Thymus (tissue), 14 donors: ENCODE measurements at places on chromosomes 11 and 22.

DNA sequence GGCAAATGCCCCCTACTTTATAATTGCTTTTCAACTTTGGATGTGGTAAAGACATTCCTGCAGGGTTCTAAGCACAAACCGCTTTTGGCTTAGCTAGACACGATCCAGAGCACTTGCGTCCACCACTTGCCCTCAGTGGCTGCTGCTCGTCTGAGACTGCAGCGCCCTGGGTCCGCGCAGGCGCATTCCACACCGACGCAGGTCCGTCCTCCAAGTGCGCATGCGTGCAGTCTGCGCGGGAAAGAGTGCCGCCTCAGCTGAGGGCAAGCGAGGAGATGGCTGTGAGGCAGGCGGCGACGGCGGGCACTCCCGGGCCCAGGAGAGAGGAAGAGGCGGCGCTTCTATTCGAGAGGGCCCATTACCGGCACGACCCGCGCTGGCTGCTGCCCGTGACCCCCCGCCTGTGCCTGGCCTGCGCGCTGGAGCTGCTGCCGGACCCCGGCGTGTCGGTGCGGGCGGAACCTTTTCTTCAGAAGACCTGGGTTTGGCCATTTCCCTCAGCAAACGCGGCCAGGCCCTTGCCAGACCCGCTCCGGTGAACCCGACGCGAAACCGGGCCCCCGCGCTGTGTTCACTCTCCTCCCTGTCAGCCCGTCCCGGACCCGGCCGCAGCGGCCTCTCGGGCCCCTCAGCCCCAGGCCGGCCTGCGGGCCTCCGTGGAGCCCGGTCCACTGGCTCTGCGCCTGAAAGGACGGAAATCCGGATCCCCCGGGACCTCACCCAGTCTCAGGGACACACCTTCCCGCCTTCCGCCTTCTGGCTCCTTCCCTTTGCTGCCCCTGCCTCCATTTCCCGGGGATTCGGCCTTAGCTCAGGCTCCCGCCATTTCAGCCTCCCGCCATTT, at the start of gene MEI1:
Gene MEI1 (plus strand): TSS at position 240 of the 844 bp plus-strand sequence. CDS start 36 bp downstream, at position 276.
- no peak within 1 kb of the TSS for H3K4me3 ChIP-seq
- H3K36me3 ChIP-seq = no peaks in the 10 kb centered on the region

GRCh38 chr22:28773461-28773867, 969 bp downstream of the CCDC117 start:
- no peaks in the 10 kb centered on the region for H3K27me3 ChIP-seq
- peak; percentile 50 for DNase-seq
- peak overlapping the region; percentile 93 for H3K27ac ChIP-seq
- H3K4me1 ChIP-seq = peaks cover 9% of the 10 kb centered on the region
- H3K36me3 ChIP-seq = peaks cover 21% of the 10 kb centered on the region

- H3K27me3 ChIP-seq = no peaks in the 10 kb centered on the region
- no peak for DNase-seq
- no peak overlapping the region for H3K27ac ChIP-seq
- H3K4me1 ChIP-seq = peaks cover 16% of the 10 kb centered on the region
- H3K36me3 ChIP-seq = no peaks in the 10 kb centered on the region
Observed at GRCh38 chr22:17786435-17787161, 12.3 kb upstream of the BID start.

DNA sequence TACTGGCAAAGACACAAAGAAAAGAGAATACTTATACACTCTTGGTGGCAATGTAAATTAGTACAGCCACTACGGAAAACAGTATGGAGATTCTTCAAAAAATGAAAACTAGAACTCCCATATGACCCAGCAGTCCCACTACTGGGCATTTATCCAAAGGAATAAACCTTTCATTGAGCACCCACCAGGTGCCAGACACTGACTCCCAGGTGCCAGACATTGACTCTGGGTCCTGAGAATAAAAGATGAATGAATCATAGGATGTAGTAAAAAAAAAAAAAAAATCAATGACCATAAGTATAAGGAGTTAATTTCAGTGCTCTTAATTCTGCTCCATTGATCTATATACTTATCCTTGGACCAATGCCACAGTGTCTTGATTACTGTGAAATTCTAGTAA, 28.2 kb downstream of the HEPHL1 start:
- H3K4me3 ChIP-seq = no peak overlapping the region
- no peaks in the 10 kb centered on the region for H3K36me3 ChIP-seq
- no peak overlapping the region for H3K27ac ChIP-seq
- H3K27me3 ChIP-seq = no peaks in the 10 kb centered on the region

GRCh38 chr22:30252411-30253204, 6.0 kb upstream of the LIF start:
- DNase-seq = no peak
- no peaks in the 10 kb centered on the region for H3K27me3 ChIP-seq
- H3K4me1 ChIP-seq = peaks cover 25% of the 10 kb centered on the region

GRCh38 chr11:114784216-114784615, 105.9 kb downstream of the NXPE2 start:
- H3K4me1 ChIP-seq = no peaks in the 10 kb centered on the region
- H3K4me3 ChIP-seq = no peak overlapping the region
- no peak for DNase-seq
- H3K27ac ChIP-seq = no peak overlapping the region

DNA sequence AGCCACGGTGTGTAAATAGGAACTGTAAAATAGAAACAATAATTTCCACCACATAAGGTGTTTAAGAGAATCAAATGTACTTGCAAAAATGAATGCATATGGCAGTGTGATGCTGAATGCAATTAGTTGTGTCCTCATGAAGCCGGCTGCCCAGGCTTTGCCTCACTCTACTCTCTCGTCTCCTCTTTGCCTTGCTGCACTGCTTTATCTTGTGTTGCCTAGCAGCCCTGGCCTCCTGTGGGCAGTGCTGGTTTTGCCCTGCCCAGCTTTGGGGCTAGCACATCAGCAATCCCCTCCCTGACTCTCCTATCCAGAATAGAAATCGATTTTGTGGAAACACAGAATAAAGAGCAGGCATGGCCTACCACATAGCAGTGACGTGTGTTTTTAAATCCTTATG, 30.0 kb downstream of the LRRC32 start:
- H3K36me3 ChIP-seq = no peaks in the 10 kb centered on the region
- H3K4me3 ChIP-seq = no peak overlapping the region
- DNase-seq = no peak
- no peaks in the 10 kb centered on the region for H3K27me3 ChIP-seq

DNA sequence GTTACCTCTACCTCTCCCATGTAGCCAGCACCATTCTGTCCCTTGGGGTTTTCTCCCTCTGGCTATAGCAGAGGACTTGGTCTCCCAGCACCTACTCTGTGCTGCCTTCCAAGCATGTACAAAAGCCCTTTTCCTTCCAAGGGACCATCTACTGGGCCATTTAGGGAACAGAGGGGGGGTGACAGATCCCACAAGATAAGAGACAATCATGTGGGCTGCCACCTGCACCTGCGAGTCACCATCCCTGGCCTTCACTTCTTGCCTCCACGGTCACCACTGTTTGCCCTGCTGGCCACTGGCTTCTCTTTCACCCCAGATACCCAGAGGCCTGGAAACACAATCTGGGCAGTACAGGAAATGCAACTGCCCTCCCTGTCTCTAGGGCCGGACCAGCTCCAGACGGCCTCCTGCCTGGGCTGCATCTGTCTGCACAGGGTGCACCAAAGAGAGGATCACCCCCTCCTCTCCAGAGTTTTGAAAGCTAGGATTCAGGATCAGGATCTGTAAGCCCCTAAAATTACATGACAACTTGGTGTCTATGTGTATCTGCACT, 160.8 kb upstream of the NECTIN1 start:
- H3K4me3 ChIP-seq = no peak overlapping the region
- DNase-seq = no peak
- H3K27me3 ChIP-seq = no peaks in the 10 kb centered on the region

- H3K4me1 ChIP-seq = no peaks in the 10 kb centered on the region
- no peak overlapping the region for H3K27ac ChIP-seq
- H3K36me3 ChIP-seq = no peaks in the 10 kb centered on the region
- no peak for DNase-seq
- peaks cover 16% of the 10 kb centered on the region for H3K27me3 ChIP-seq
- H3K4me3 ChIP-seq = no peak overlapping the region
Observed at GRCh38 chr11:1153951-1154493, 3.7 kb upstream of the MUC5AC start.

DNA sequence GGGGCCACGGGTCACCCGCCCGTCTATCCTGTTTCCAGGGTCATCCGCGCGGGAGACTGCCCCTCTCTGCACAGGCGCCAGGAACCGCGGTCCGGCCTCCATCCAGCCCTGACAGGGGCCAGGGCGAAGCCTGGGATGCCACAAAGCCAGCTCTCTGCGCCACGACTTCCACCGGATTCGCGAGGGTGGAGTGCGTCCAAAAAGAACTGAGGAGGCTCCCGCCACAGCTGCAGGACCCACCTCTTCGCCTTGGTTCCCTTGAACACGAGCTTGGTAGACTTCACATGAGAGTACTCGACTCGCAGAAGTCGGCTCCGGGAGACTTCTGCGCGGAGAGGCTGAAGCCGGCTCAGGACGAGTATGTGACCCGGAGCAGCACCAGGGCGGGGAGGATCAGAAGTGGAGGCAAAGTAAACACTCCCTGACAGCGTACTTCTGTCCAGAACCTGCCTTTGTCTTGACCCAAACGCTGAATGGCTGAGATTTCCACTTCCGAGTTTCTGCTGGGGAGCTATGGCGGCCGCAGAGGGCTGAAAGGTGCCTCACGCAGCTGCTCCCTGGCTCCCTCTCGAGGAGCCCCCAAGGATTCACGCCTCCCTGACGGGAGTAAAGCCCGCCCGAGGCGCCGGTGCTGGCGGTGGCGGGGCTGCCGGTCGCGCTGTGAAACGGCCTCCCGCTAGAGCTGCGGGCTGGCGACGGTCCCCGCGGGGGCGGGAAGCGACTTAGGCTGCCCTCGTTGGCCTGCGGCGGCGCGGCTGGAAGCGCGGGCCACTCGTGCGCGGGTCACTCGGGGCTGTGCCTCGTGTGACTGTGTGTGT, 4566.7 kb upstream of the OR11H1 start:
- H3K4me3 ChIP-seq = no peak overlapping the region
- H3K4me1 ChIP-seq = no peaks in the 10 kb centered on the region
- no peak overlapping the region for H3K27ac ChIP-seq
- no peaks in the 10 kb centered on the region for H3K27me3 ChIP-seq
- H3K36me3 ChIP-seq = no peaks in the 10 kb centered on the region
- no peak for DNase-seq

GRCh38 chr11:34855021-34855753, 61.0 kb downstream of the APIP start:
- H3K36me3 ChIP-seq = no peaks in the 10 kb centered on the region
- no peaks in the 10 kb centered on the region for H3K27me3 ChIP-seq
- no peak for DNase-seq
- H3K4me3 ChIP-seq = no peak overlapping the region
- no peak overlapping the region for H3K27ac ChIP-seq

DNA sequence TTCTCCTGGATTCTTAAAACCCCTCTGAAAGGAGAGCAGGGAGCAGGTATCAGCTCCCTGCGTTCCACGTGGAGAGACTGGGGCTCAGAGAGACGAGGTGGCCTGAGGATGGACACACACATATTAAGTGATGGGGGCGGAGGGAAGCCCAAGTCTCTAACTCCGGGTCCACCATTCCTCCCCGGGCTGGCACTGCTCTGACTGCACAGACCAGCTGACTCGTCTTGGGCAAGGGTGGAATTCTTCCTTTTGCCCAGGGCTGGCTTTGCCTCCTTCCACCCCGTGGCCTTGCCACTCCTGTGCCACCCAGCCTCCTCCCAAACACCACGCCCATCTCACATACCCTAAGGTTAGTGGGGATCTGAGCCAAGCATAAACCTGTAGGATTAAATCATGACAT, 65.0 kb downstream of the BUD13 start:
- no peak overlapping the region for H3K4me3 ChIP-seq
- no peak for DNase-seq
- H3K36me3 ChIP-seq = no peaks in the 10 kb centered on the region
- no peak overlapping the region for H3K27ac ChIP-seq
- H3K27me3 ChIP-seq = peaks cover 63% of the 10 kb centered on the region
- H3K4me1 ChIP-seq = peaks cover 10% of the 10 kb centered on the region

GRCh38 chr11:115644856-115645255, 140.6 kb upstream of the CADM1 start:
- no peak overlapping the region for H3K4me3 ChIP-seq
- H3K36me3 ChIP-seq = no peaks in the 10 kb centered on the region
- no peak overlapping the region for H3K27ac ChIP-seq
- H3K27me3 ChIP-seq = peaks cover 13% of the 10 kb centered on the region
- H3K4me1 ChIP-seq = no peaks in the 10 kb centered on the region

- no peaks in the 10 kb centered on the region for H3K4me1 ChIP-seq
- no peak for DNase-seq
- H3K27ac ChIP-seq = no peak overlapping the region
- H3K36me3 ChIP-seq = peaks cover 34% of the 10 kb centered on the region
- H3K4me3 ChIP-seq = no peak overlapping the region
Observed at GRCh38 chr11:18493310-18493709, 33.4 kb downstream of the TSG101 start.

DNA sequence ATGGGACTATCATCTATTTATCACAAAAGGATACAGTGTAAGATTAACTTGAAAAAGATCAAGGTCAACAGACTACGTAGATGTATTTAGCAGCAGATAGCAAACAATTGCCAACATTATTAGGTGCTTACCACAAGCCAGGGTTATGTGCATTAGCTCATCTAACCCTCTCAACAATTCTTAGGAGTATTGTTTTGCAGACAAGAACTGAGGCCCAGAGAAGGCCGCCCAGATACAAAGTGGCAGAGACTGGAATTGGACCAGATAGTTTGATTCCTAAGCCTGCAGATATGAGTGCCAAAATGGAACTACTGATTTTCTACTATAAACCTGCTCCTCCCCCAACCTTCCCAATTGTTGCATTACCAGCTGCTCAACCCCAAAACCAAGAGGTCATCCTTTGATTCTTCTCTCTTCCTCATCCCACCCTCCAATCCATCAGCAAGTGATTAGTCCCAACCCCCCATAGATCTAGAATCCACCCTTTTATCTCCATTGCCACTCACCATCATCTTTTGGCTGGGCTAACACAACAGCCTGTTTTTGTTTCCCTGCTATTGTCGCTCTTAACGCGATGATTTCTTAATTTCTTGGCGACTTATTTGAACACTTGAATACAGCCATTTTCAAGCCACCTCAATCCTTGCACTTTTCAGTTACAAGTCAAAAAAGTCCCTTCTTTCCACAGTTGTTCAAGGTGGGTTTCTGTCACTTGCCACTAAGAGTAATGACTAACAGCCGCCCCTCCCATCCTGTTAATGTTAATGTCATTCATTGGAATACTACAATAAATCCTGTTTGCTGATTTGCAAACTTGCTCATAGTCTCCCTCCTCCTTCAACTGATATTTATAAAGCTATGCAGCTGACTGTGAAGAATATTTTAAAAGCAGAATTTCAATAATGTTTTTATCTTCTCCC, 2.7 kb downstream of the TMEM123 start:
- peaks cover 37% of the 10 kb centered on the region for H3K4me1 ChIP-seq
- no peaks in the 10 kb centered on the region for H3K27me3 ChIP-seq
- DNase-seq = no peak
- H3K27ac ChIP-seq = no peak overlapping the region

GRCh38 chr11:44342616-44343015, 32.7 kb upstream of the ALX4 start:
- peaks cover 5% of the 10 kb centered on the region for H3K27me3 ChIP-seq
- H3K4me1 ChIP-seq = no peaks in the 10 kb centered on the region
- no peak for DNase-seq
- no peak overlapping the region for H3K4me3 ChIP-seq
- H3K27ac ChIP-seq = no peak overlapping the region
